Non-pigmented ciliary epithelial cell (primary cell): ENCODE measurements at places on chromosomes 7 and 10.

GRCh38 chr10:19658131-19658530, 158.1 kb upstream of the PLXDC2 start:
- DNase-seq, result peak; percentile 37

GRCh38 chr7:46387646-46388045, 466.6 kb upstream of the IGFBP3 start:
- DNase-seq, result no peak

DNA sequence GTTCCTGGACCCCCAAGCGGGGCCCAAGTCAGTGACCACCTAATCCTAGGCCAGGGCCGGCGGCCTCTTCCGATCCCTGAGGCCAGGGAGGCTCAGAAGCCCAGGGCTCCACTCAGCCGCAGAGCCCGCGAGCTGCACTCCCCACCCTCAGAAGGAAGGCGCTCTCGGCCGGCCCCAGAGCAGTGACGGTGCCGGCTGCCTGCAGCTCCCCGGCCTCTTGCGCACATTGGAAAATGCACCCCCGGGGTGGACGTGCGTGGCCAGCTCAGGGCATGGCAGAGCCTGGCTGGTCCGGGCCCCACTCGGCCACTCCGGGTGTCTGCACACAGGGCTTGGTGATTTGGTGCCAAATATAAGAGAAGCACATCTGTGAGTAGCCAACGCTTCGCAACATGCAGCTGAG, 269.1 kb downstream of the PTPRN2 start:
- DNase-seq, result no peak

GRCh38 chr7:91206361-91206960, 57.8 kb upstream of the FZD1 start:
- DNase-seq, result no peak

DNA sequence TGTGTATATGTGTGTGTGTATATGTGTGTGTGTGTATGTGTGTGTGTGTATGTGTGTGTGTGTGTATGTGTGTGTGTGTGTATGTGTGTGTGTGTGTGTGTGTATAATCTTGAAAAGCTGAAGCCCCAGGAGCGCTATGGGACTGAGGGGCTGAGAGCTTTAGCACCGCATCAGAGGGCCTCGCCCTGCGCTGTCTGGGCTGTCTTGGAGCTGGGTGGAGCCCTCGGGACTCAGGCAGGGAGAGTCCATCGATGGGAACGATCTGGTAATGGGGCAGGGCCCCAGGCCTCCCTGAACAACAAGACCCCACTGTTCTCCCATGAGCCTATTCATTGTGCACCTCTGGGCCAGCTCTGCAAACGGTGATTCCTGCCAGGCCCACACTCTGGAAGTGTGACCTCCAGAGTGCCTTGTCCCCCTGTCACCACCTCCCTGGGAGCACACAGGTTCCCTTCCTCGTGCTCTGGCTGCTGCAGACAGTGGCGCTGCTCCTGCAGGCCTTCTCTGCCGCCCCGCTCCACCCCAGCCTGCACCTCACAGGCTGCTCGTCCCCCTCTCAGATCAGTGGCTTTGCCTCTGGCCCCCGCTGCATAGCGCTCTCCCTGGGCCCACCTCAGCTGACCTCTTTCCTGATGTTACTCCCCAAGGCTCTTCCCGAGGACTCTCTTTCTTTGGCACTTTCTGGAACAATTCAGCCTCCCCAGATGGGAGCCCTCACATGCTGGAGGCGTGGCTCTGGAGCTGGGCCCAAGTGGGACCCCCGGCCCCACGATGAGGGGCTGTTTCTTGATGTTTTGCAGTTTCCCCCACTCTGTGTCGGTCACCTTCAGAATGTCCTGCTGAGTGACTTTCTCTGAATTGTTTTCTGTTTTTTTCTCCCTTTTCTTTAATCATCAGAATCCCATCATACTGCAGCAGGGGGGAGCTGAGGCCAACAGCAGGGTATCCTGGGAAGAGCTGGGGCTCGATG, 542.2 kb upstream of the FOXK1 start:
- DNase-seq, result no peak

DNA sequence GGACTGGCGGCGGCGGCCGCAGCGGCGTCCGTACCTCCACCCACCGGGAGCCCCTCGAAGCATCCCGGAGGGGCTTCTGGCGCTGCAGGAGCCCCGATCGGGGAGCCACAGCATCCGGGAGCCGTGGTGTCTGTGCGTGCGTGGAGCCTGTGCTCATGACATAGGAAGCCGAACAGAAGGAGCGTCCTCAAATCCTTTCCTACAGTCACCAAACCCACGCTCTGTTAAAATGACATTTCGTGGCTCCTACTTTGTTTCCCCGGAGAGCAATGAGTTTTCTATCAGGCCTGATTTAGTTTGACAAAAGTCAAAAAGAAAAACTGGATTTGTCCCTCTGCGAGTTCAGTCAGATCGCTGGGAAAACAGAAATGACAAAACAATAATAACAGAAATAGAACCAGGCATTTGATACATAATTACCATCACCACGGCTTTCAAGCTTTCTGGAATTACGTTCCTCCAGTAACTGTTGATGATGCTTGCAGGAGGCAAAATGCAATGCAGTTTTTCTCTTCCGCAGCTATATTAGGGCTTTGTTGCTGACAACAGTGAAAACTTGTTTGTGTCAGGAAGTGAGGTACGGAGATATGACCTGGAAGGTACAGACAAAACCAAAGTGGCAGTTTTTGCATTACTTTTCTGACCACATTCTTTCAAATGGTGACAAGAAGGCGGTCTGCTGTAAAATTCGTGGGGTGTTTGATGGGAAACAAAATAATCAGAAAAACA, 219.3 kb upstream of the MKLN1 start:
- DNase-seq, result no peak

DNA sequence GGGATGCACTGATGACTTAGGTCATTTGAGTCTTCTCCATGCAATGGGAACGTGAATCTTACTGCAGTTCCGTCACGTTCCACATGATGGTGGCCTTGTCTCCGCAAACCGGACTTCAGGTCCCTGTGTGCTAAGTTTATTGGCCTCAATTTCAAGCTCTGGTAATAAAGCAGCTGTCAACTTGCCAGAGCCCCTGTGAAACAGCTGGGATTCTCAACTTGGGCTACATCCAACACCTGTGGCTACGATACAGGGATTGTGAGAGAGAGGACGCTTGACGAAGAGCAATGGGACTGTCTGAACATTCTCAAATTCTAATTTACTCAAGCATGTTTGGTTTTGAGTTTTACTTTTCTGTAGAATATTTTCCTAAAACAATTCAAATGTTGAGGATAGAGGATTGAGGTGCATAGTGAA, 174.2 kb downstream of the PTN start:
- DNase-seq, result no peak

DNA sequence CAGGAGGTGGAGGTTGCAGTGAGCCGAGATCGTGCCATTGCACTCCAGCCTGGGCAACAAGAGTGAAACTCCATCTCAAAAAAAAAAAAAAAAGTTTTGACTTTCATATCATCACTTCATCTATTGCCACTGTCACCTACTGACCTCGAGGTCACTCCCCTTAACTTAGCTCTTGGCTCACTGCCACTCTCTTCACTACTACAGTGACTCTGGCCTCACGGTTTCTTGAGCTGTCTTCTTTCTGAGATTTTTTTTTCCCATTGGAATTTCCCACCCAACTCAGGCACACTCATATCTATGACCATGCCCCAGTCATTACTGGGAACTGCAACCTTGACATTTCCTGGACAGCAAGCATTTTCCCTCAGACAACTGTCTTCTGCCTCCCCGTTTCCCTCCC, 42.6 kb upstream of the C7orf33 start:
- no peak for DNase-seq

DNA sequence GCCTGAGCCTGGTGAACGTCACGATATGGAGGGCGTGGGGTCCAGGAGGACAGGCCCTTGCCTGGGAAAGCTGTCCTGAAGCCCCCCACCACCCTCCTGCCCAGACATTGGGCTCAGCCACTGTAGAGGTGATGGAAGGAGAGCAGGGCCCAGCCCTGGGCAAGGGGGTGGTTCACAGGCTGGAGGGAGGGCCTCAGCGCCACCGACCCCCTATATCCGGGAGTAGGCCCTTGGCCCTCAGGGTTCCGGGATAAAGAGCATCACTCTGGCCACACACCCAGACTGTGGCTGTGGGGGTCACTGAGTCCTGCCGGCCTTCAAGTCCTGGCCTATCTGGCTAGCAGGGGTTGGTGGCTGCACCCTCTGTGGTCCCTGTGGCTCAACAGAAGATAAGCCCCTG, 55.3 kb upstream of the GTF2IRD1 start:
- DNase-seq, result no peak

DNA sequence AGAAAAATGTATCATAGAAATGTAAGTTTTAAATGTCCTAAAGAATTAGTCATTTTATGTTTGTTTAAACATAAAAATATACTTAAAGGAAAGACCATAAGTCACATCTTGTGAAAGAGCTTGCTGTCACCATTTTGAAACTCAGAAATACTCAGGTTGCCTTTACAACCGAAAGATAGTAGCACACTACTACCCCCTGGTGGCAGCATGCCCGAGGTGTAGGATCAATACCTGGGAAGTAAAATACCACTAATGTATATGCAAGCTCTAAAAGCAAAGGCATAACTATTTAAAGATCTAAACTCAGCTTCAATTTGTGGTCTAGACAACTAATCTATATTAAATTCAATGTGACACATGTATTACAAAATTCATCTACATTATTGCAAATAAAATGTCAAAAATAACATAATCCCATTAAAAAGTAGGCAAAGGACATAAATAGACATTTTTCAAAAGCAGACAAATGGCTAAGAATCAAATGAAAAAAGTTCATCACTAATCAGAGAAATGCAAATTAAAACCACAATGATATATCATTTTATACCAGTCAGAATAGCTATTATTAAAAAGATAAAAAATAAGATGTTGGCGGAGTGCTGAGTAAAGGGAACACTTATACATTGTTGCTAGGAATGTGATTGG, 47.7 kb upstream of the FGL2 start:
- DNase-seq, result no peak

- DNase-seq, result no peak
These were observed 21.6 kb downstream of the RBM28 start for GRCh38 chr7:128322040-128322643.

- no peak for DNase-seq
These were observed 137.1 kb downstream of the KMT2E start for GRCh38 chr7:105151152-105151551.

DNA sequence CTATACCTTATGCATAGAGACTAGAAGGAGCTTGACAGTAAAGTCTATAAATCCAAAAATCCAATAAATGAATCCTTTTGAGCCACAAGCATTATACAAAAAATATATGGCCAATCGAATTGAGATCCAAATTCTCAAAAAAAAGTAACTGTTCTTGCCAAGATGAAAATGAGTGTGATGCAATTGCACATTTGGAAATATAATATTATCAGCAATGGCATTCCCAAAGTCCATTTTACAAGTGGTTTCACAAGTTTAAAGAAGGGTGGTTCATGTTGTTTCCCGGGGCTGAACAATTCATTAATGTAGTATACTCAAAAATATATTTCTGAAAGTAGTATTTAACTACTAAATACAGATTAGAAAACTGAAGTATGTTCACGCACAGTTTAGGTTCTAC, 7.3 kb downstream of the RP9 start:
- DNase-seq, result no peak

DNA sequence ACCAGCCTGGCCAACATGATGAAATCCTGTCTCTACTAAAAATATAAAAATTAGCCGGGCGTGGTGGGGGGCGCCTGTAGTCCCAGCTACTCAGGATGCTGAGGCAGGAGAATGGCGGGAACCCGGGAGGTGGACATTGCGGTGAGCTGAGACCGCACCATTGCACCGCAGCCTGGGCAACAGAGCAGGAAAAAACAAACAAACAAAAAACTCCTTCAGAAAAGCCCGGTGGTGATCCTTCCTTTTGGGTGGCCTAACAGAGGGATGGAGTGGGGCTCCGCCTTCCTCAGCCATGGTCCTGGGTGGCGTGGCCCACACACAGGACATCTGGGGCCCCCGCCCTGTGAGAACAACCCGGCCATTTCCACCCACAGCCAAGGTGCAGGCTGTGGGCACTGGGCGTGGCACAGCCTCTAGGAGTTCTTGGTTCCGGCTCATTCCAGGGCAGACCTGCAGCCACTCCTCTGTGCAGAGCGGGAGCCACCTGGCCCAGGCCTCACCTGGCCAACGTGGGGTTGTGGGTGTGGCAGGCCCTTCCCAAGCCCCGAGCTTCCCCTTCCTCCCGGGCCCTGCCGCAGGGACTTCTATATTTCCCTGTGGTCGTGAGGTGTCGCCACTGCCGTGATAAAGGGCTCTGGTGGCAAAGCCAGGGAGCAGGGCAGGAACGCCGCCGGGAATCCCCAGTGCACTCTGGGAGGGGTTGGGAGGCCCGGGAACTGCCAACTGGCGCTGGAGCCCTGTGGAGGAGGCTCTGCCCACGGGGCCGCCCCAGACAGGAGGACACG, 37.6 kb downstream of the GET4 start:
- DNase-seq, result no peak

DNA sequence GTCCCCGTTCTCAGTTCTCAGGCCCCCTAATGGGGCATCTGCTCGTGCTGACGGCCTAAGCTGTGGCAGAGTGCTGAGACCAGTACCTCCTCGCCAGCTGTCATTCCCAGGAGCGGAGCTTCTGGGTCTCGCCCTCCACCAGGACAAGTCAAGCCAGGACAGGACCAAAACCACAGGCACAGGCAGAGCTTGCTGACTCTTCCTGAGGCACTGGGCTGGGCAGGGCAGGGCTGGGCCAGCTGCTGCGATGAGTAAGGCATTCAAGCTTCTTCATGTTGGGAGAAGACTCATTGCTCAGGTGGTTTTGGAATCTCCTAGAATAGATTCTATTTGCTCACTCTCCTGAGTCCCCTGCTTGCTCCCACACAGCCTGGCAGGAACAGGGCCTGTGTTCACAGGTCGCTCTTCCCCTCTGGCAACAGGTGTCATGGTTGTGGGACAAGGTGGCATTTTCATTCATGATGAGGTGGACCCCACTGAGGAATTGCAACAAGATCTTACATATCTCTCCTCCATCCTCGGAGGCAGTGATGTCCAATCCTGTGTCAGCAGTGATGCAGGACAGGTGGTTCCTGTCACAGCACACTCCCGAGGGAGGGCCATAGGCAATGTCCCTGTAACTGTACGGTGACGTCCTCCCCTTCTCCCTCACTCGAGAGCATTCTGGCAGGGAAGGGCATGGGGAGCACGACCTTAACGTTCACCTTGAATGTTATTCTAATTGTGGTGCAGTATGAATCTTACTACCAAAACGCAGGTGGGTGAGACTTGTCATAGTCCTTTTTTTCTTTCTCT, 17.0 kb upstream of the SH3PXD2A start:
- DNase-seq, result no peak

GRCh38 chr7:128841921-128842673, 11.9 kb downstream of the FLNC start:
- no peak for DNase-seq

GRCh38 chr7:13279854-13280435, 592.5 kb downstream of the ARL4A start:
- DNase-seq, result no peak

GRCh38 chr7:25067726-25068501, 57.1 kb downstream of the CYCS start:
- DNase-seq, result no peak

- no peak for DNase-seq
These were observed 414.7 kb upstream of the GHITM start for GRCh38 chr10:83724471-83725241.
